CD4-positive, alpha-beta T cell treated with Interleukin-15 for 4 hours (primary cell): ENCODE measurements at places on chromosomes 6 and 20.
A peak's percentile ranks its signal among the peaks of the same experiment; 100 is the strongest.

- no peak for DNase-seq
These were observed 9.4 kb downstream of the TRIM10 start for GRCh38 chr6:30151580-30151979.

- DNase-seq: no peak
These were observed 20.4 kb upstream of the BPIFB1 start for GRCh38 chr20:33262658-33263065.

DNA sequence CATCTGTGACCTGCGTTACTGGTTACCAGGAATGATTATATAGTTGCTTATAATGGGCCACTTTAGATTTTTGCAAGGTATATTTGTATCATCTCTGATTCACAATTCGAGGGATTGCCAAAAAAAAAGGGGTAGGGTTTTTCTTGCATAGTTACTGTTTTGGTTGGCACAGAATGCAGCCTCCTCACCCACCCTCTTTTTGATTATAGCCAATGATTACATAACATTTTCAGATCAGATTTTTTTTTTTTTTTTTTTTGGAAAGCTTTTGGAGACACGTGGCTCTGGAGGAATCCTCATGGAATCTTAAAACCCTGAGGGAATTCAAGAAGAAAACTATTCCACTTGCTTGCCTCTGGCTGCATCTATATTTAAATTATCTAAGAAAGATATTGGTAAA lies 53.7 kb downstream of the UST start:
- no peak for DNase-seq

- no peak for DNase-seq
These were observed 110.7 kb downstream of the UNC5CL start for GRCh38 chr6:40928307-40928706.

GRCh38 chr20:64130271-64130670 lies 22.9 kb upstream of the NPBWR2 start:
- no peak for DNase-seq

GRCh38 chr6:13315896-13316295 lies 12.4 kb downstream of the TBC1D7 start:
- DNase-seq: no peak

- DNase-seq: no peak
These were observed 121.5 kb downstream of the EYA2 start for GRCh38 chr20:47016068-47016664.

GRCh38 chr6:27757307-27757706 lies 154.9 kb downstream of the OR2B2 start:
- DNase-seq: peak; percentile 43

DNA sequence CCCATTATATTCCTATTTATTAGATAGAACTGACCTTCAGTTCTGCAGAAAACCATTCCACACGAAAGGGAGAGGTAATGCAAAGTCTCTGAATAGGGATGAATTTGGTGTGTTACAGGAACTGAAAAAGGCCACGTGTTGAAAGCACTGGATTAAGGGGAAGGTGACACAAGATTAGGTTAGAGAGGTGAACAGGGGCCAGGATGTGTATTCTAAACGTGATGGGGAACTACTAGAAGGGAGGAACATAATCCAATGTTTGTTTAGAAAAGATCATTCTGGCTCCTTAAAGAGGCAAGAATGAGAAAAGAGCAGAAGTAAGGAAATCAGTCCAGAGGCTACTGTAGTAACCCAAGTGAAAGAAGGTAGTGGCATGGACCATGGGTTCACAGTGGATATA lies 6.3 kb upstream of the ZKSCAN8 start:
- DNase-seq: no peak

DNA sequence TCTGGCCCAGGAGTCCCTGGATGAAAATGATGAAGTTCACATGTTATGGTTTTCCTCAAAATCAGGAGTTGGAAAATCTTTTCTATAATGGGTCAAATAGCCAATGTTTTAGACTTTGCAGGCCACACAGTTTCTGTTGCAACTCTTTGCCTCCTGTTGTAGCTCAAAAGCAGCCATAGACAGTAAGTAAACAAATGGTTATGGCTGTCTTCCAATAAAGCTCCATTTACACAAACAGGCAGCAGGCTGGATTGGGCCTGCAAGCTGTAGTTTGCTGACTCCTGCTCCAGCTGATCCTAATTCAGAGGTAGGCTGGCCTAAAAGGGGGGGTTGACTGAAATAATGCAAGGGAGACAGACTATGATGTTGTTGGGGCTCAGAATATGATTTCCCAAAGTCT lies 33.0 kb downstream of the METTL24 start:
- DNase-seq: no peak

GRCh38 chr6:37314487-37315156 lies 39.2 kb upstream of the RNF8 start:
- peak; percentile 36 for DNase-seq

DNA sequence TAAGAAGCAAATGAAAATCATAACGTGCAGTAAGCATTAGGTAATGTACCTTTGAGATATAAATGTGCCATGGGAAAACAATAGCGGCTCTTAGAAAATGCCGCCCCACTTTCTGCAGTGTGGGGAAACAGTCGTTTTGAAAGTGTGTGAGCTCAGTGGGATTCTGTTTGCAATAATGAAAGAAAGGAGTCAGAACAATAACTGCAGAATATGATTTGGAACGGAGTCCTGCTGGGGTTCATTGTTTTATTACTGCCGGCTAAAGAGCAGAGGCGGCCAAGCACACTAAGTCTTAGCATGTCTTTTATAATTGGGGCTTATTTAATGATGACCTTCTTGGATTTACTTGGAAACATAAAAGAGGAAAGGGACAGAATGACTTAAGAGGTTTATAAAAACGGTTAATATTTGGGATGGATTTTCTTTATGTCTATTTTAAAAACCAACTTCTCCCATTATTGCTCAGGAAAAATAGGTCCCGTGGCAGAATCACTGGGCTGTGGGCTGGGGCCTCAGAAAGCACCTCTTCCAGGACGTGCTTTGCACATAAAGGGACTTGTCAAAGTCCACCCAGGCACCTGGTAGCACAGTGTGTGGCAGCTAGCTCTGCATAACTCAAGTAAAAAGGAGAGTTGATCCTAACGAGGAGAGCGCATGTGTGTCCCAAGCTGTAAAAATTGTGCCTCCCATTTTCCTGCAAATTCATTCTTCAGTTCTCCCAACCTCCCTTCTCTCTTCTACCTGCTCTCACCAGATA lies 44.0 kb upstream of the SLC22A16 start:
- DNase-seq: no peak

DNA sequence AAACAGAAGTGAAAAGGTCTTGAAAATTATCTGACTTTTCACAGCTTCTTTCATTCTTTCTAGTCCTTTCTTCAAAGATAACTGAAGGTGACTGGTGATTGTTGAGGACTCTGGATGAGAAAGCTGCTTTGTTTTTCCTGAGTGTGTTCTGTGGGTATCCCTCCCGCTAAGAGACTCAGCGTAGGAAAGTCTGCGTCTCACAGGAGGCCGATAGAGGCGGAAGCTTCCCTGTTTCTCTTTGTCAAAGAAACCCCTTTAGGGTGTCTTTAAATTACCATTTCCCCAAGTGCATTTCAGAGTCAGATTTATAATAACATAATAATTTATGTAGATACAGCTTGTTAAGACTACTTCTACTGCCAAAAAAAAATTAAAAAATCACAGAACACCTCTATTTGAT lies 31.2 kb upstream of the IRF4 start:
- no peak for DNase-seq

DNA sequence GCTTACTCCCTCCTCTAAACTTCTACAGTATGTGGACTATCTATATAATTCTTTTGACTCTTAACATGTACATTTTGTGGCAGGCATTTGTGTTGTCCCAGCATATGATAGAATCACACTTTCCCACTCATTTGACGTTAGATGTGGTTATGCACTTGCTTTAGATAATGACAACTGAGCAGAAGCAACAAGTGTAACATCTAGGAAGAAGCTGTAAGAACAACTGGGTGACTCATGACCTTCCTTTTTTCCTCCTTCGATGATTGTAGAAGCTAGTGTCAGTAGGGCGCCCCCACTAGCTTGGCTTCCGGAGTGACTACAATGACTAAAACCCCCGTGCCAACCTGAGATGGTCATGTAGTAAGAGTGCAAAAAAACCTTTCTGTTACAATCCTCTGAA lies 74.6 kb upstream of the CEP85L start:
- DNase-seq: peak; percentile 85

DNA sequence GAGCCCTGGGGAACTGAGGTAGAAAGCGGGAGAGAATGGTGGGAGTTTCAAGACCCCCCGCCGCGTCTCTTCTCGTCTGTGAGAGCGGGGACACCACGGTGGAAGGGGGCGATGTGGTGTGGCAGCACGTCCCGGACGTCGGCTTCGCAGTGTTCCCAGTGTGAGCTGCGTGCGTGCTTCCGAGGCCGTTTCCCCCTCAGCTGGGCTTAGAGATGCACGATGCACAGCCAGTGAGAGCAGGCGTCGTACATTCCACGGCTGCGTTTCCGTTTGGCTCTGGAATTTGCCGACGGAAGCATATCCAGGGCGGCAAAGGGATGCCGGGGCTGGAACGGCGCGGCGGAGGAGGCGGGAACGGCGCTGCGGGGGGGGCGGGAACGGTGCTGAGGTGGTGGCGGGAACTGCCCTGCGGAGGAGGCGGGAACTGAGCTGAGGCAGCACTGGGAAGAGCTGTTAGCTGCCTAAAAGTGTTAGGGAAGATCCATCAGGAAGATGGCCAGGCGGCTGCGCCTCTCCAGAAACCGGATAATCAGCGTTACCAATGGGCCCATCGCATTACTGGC lies 37.7 kb downstream of the KIF25 start:
- no peak for DNase-seq

GRCh38 chr20:32756156-32756555 lies 6.0 kb upstream of the DNMT3B start:
- DNase-seq: no peak

DNA sequence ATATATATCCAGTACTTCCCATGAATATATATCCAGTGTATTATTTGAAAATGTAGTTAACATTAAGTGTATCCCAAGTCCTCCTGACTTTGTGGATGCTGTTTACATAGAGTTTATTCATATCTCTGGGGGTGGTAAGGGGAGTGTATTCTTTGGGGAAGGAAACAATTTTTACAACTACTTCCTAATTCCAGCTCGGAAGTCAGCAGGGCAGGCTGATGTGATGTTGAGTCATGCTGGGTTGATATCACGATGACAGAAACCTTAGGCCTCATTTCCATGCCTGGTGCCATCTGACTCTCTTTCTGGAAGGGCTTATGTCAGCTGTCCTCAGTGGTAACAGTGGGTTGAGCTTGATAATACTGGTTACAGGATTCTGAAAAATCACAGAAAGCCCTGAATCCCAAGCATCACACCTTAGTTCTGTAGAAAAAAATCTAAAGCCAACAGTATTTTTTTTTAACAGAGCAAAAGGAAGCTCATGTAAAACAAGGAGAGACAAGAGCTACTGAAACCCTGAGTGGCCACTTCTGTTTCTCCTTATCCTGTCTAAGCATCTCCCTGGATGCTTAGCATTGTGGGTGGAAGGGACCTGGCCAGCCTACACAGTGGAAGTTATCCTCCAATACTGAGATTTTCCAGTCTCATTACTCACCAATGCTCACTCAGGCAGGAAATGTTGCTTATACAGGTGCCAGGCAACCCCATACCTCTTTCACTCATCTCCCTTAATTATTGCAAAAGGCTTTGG lies 75.2 kb upstream of the IYD start:
- DNase-seq: no peak

- no peak for DNase-seq
These were observed 5.2 kb upstream of the VEGFA start for GRCh38 chr6:43764772-43765171.

DNA sequence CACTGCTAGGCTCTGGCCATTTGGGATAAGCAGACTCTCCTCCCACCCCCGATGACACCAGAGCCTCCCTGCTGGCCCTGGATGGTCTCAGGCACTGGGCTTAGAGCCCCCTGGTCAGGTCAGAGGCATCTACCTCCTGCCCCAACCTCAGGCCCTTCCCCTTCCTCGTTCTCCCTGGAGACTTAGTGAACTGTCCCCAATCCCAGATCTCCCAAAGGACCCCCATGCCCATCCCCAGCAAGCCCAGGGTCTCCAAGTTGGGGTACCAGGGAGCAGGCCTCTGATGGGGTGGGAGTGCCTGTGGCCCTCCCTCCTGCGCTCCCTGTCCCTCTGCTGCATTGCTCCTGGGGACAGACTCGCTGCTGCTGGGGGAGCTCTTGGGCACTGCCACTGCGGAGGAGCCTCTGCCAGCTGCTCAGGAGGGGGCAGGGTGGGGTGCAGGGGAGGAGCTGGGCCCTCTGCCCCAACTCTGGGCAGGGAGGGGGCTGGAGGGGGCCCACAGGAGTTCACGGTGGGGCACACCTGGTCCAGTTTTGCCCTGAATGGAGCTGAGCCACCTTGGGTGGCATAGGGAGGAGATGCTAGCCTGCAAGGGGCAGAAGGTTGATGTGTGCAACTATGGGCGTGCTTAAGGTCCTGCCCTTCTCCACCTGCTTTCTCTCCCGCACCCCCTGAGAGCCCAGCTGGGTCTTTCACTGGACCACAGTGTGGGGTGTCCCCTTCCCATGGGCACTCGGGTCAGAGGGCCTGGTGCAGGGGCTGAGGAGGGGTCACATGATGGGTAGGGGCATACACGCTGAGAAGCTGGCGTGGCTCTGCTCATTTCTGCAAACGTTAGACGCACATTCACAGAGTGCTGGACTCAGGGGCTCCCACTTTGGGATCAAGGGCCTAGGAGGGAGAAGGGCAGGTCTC lies 40.4 kb downstream of the SPDEF start:
- no peak for DNase-seq

DNA sequence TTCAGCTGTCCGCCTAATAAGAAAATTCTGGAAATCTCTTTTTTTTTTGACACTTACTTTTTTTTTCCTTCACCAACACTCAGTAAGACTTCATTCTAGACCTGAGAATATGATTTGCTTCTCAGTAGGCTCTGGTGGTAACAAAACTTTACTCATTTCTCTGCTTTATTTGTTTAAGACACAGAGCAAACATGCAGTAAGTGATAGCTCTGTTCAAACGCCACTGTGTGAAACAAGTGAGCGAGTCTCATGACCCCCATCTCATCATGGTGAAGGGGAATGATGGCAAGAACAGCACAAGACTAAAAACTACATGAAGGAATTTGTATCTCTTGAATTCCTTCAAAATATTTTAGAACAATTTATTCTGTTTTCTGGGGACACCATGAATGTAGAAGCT lies 541.6 kb upstream of the POU3F2 start:
- DNase-seq: no peak

GRCh38 chr6:169857343-169858292 lies 106.2 kb downstream of the ERMARD start:
- DNase-seq: no peak

GRCh38 chr6:381742-382461 lies 9.7 kb upstream of the IRF4 start:
- DNase-seq: no peak
